Ecto neural progenitor cell (in vitro differentiated cells): ENCODE measurements at places on chromosomes 12 and 14.

- DNase-seq, result no peak
Observed at GRCh38 chr14:105425823-105426247, 6.2 kb downstream of the MTA1 start.

DNA sequence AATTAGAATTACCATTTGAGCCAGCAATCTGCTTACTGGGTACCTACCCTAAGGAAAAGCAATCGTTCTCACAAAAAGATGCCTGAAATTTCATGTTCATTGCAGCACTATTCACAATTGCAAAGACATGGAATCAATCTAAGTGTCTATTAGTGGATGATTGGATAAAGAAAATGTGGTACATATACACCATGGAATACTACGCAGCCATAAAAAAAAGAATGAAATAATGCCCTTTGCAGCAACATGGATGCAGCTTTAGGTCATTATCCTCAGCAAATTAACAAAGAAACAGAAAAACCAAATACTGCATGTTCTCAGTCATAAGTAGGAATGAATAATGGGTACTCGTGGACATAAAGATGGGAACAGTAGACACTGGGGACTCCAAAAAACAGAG, 89.8 kb upstream of the MAP1LC3B2 start:
- no peak for DNase-seq

- DNase-seq, result no peak
Observed at GRCh38 chr12:53625373-53625945, 723 bp downstream of the ATF7 start.

GRCh38 chr14:60691383-60692113, 32.6 kb downstream of the SIX4 start:
- no peak for DNase-seq

DNA sequence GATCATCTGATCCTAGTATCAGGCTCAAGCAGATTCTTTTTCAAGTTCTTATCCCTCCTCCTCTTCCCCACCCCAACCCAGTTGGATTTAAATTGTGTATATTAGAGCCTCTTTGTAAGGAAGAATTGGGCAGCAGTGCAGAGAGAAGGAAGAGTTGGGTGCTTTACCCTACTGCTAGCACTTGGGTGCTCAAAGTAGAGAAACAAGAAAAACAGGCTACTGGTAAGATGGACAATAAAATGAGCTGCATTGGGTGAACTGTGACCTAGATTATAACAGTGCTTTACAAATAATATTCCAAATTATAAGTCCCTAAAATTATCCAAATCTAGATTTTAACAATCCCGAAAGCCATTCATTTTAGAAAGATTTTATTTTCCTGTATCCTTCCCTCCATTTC, 363.4 kb upstream of the GARIN6 start:
- no peak for DNase-seq

- no peak for DNase-seq
Observed at GRCh38 chr14:98591161-98591560, 680.8 kb downstream of the BCL11B start.

DNA sequence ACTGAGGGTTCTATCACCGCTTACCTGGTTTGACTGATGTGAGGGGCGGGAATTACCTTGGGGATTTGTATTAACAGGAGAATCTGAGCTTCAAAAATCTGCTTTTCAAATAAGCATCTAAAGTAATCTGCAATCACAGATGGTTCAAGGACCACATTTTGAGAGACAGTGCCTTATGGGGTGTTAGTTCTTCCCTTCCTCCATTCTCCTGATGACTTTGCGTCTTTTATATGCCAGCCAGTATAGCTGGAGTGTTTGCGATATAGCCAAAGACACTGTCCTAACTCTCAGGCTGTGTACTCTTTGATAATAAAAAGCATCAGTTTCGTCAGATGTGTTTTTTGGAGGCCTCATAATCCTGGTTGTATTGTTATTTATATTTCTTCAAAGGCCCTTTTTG, 39.5 kb downstream of the PPHLN1 start:
- no peak for DNase-seq

DNA sequence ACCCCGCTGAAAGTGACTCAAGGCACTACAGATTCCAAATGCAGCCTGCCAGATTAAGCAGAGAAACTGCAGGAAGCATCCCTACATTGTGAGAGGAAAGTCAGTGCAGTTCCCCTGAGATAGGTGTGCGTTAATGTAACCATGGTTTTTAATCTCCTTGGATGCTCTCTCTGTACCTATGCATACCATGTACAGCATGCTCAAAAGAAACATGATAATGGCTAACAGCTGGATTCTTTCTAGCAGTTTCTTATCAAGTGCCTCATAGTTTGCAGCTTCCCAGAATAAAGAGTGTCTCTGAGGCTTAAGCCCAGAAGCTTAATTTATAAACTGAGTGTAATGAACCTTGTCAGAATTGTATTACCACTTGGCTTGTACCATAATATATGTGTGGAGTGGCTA, 17.1 kb upstream of the MDM1 start:
- DNase-seq, result no peak

DNA sequence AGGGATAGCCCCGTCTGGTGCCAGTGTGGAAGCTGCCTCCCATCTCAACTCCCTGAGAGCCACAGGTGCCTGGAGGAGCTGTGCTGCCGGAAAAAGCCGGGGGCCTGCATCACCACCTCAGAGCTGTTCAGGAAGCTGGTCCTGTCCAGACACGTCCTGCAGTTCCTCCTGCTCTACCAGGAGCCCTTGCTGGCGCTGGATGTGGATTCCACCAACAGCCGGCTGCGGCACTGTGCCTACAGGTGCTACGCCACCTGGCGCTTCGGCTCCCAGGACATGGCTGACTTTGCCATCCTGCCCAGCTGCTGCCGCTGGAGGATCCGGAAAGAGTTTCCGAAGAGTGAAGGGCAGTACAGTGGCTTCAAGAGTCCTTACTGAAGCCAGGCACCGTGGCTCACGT, 25.5 kb upstream of the P2RX4 start:
- DNase-seq, result no peak

DNA sequence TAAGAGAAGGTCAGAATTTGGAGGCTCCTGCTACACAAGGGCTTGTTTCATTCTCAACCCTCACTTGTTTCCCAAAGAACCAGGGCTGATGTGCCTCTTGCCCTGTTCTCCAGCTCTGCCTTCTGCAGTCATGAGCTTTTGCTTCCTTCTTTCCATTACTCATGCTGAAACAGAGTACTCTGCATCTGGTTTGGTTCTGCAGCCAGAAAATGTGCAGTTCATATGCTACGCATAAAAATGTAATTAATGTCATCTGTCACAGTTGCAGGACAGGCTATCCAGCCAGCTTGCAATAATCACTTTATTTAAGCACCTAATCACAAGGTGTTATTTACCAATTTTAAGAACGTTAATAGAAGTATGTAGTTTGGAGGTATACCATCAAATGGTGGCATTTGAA, 150.2 kb downstream of the SRGAP1 start:
- DNase-seq, result no peak

GRCh38 chr14:32050878-32051277, 26.2 kb upstream of the ARHGAP5 start:
- no peak for DNase-seq

DNA sequence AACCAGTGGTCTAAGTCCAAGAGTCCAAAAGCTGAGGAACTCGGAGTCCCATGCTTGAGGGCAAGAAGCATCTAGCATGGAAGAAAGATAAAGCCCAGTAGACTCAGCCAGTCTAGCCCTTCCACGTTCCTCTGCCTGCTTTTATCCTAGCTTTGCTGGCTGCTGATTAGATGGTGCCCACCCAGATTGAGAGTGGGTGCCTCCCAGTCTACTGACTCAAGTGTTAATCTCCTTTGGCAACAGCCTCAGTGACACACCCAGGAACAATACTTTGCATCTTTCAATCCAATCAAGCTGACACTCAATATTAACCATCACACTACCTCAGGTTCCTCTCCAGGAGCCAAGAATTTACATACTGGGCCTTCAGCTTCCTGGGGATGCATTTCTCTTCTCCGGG, 476.1 kb downstream of the FUT8 start:
- no peak for DNase-seq

DNA sequence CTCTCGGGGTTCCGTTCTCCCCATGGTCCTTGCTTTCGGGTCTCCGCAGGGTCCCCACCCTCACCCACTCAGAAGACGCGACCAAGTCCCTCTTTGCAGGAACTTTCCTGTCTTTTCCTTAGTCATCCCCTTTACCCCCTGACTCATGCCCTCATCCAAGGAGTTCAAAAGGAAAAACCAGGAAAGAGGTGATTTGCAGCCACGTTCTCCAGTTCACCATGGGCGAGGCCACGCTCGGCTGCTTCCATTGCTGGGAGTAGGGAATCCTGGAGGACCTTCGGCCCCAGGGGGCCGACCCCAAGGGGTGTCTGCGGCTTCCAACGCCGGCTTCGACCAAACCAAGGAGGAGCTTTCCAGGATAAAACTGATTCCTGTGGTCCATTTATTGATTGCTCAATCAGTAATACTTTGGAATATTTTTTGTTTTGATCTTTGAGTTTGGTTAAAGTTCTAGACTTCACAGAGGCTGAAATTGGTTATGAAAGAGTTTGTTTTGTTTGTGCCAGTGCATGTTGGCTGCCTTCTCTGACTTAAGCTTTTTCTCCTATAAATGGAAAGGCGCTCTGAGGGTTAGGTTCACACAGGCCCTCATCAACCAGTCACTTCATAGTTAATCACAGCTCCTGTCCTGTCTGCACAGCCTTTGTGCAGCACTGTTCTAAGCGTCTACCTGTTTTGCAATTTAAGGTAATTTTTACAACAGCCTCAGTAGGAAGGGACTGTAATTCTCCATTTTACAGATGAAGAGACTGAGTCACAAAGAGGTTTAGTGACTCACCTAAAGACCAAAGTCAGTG, 827 bp downstream of the ALDH2 start:
- peak; percentile 66 for DNase-seq

DNA sequence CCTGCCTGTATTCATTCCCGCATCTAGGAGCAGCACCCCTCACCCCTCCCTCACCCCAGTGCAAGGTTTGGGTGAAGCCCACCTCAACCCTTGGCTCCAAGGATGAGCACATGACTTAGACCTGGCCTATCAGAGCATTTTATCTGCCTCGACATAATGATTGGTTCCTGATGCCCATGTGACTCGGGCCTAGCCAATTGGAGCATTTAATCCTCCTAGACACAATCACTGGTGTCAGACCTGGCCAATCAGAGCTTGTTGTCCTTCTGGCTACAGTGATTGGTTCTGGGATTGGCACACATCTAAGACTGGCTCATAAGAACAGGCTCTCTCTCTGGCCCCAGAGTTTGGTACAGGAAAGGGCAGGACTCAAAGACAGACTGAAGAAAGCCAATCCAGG, 73.1 kb upstream of the MYL2 start:
- DNase-seq, result no peak

DNA sequence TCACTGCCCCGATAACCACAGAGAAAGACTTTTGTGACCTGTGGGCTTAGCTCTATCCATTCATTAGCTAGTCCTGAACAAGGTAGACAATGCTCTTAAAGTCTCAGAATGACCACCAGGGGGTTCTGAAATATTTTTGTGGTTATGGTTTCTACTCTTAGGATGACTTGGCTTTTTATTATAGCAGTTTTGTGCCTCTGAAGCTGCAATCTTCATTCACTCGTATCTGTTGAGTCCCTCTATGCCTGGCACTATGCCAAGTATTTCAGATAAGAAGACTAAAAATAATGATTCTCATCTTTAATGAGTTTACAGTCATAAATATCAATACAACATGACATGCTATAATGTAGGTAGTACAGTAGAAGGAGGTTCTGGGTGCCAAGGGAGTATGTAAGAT, 130.8 kb upstream of the TRHDE start:
- DNase-seq, result no peak

DNA sequence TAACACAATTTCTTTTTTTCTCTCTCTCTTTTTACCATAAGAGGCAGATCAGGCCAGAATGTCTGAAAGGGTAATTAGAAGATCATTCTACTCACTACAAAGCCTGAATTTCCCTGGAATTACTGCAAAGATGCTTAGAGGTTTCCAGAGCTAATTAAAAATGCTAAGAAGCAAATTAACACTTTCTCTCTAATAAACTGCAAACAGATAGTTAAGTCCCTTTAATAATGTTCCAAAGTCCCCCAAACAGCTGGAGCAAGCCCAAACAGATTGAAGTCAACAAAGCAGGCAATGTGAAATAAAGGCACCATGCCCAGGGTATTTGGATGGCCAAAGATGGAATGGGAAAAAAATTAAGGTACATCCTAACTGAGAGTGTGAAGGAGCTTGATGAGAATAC, 208.8 kb upstream of the LRFN5 start:
- DNase-seq, result no peak

- no peak for DNase-seq
Observed at GRCh38 chr14:90797451-90797850, 18.8 kb downstream of the TTC7B start.

DNA sequence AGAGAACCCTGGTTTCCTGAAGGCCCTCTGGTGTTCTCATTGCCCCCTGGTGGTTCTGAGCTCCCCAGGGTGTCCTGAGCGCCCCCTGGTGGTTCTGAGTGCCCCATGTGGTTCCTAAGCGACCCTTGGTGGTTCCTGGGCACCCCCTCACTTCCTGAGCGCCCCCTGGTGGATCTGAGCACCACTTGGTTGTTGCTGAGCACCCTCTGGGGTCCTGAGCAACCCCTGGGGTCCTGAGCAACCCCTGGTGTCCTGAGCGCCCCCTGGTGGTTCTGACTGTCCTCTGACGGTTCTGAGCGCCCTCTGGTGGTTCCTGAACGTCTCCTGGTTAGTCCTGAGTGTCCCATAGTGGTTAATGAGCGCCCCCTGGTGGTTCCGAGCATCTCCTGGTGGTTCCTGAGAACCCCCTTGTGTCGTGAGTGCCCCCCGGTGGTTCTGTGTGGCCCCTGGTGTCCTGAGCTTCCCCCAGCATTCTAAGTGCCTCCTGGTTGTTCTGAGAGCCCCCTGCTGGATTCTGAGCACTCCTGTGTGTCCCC, 568.3 kb downstream of the TMEM121 start:
- DNase-seq, result no peak

DNA sequence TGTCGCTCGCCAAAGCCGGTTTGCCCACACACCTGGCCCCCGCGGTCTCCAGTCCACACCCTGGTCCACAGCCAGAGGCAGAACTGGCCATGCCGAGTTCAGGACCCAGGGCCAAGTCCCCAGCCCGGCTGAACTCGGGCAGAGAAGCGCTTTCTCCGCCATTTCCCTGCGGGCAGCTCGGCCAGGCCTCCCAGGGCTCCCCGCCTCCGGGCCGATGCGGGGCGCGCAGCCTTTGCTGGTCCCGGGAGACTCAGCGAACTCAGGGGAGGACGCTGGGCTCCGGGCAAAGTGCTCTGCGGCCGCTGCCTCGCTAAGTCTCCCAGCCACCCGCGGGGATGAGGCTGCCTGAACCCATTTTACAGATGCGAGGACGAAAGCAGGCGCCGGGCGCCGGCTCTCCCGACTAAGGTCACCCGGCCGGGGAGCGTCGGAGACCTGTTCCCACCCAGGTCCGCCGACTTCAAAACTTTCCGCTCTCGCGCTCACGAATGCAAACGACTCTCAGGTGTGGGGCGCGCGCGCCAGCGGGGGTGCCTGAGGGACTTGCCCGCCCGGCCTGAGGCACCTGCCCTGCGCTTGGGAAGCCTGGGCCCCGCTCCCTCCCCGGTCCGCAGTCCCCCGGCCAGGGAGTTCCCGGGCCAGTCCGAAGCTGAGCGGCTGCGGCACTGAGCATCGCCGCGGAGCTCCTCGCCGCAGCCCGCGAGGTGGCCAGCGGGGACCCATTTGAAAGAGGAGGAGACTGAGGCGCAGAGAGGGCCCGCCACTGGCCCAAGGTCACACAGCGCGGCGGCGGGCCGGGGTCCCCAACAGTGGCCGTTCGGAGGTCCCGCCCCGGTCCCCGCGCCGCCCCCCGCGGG, 627 bp downstream of the TESC start:
- no peak for DNase-seq

GRCh38 chr12:103782399-103782798, 58.6 kb downstream of the NT5DC3 start:
- no peak for DNase-seq

- DNase-seq, result no peak
Observed at GRCh38 chr14:65263177-65263788, 149.2 kb upstream of the FUT8 start.
